Naive B cell (primary cell): ENCODE measurements at places on chromosomes 12 and 14. TPM values are rescaled to one million over a fixed set of nuclear protein-coding genes. Genes with fewer than 3 reads are reported as not detected.

GRCh38 chr12:91111366-91112325, at the start of gene LUM:
Gene LUM (minus strand): TSS chr12:91111494. CDS start chr12:91108979, 2,515 bp downstream.
- no peak for DNase-seq

The POLR3B gene
- polyA plus RNA-seq: not detected

GRCh38 chr12:66929121-66929520, 250.2 kb upstream of the GRIP1 start:
- no peak for DNase-seq

GRCh38 chr12:112898380-112898779, 8.4 kb upstream of the OAS1 start:
- DNase-seq: no peak

DNA sequence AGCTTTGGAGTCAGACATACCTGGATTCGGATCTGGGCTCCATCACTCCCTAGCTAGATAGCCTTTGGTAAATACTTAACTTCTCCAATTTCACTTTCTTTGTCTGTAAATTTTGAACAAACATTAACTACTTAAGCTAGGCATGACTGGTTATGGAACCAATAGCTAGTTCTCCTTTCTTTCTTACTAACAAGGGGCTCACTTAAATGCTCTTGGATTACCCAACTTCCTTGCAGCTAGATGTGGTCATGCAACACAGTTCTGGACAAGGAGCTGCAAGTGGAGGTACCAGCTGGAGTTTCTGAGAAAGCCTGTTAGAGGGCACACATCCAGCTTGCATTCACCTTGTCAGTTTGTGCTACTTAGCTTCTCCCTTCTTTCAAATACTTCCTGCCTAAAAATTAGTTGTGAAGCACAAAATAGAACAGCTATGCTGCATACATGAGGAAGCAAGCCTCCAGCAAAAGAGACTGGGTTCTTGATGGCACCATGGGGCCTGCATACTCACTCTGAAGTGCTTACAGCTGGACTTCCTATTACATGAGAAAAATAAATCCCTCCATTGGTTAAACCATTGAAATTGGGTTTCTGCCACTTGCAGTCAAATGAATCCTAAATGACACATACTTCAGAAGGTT, 210.1 kb upstream of the EEA1 start:
- DNase-seq: peak; percentile 59

DNA sequence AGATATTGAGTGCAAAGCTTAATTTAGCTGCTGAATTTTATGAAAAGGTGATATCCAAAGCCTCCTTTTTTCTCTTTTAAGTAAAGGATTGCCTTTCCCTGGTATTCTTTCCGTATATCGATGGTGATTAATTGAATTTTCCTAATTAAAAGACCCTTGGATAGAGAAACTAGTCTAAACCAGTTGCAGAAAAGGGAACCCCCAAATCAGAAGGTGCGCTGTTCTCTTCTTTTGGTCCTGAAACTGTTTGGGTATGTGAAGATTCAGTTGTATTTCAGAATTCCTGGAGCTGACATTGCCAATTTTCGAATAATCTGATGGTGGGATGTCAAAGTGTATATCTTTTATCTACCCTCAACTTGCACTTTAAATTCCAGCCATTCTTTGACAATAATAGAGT, 1.9 kb downstream of the GPHN start:
- DNase-seq: no peak

- peak; percentile 25 for DNase-seq
Measured at GRCh38 chr12:27244689-27245488, 803 bp downstream of the STK38L start.
